ENCODE measurements at places on chromosomes 13 and 19. TPM values are rescaled to one million over a fixed set of nuclear protein-coding genes. Genes with fewer than 3 reads are reported as not detected.

The ZNF709 gene
- total RNA-seq: not detected

The CGB3 gene
- total RNA-seq: not detected

The IL4I1 gene
- total RNA-seq: 0.71 TPM

The ZNF559 gene
- 10.9 TPM for total RNA-seq

The CCL25 gene
- not detected for total RNA-seq

The PRRG2 gene
- total RNA-seq: 6.2 TPM

The B3GNT8 gene
- not detected for total RNA-seq

The JAK3 gene
- 5.7 TPM for total RNA-seq

The NAPSA gene
- total RNA-seq: 4.4 TPM

The ZNF728 gene
- total RNA-seq: not detected

The NANOS3 gene
- total RNA-seq: not detected

The CGB8 gene
- 0.34 TPM for total RNA-seq

The ANGPTL4 gene
- total RNA-seq: 54.8 TPM
